ENCODE measurements at places on chromosomes 13 and 19.

DNA sequence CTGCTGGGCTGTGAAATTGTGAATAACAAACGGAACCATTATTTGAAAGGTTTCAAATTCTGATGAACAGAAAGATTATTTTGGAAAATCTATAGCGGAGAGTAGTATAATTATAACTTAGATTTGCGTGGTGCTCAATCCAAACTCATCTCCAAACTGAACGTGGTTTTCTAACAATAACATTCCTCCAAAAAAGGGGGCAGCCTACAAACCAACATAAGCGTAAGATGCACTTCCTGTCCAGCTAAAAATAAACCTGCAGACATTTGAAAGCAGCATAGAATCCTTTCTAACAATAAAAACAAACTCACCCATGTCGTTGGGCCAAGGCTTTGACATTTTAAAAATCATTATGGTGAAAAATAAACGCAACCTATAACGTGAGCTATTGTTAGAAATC lies 178.4 kb downstream of the COL4A1 start:
- DNase-seq = no peak

- no peak for DNase-seq
Observed at GRCh38 chr13:105763851-105764250, 771.6 kb downstream of the EFNB2 start.

- no peak for DNase-seq
Observed at GRCh38 chr13:95552208-95552538, 347 bp upstream of the CLDN10 start.

DNA sequence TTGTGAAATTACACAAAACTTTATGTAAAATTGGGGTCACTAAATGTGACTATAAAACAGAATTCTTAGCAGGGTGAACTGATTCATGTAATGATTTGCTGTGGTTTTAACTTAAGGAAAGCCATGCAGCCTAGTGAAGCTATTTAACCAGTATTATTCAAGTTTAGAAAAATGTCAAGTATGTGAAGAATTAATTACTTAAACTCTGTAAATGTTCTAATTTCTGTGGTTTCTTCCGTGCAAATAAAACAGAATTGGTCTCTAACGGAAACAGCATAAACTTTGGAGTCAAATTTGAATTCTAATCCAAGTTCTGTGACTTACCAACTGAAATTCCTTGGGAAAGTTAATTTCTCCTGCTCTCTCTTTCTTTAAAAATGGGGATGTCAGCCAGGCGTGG lies 13.3 kb downstream of the CDC16 start:
- DNase-seq = no peak

DNA sequence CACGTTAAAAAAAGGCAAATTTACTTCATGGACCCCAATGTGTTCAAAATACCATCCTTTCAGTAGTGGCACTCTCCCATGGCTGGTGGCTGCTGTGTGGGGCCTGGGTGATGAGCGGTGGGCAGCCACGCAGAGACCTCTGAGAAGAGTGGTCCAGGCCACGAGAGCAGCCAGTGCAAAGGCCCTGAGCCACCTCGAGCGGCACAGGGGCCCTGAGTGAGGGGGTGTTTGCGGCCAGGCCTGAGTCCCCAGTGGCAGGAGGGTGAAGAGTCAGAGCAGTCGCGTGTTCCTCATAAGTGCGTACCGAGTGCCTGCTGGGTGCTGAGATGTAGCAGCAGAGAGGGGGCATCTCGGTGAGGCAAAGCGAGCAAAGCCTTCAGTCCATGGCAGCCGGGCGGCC lies 7.0 kb downstream of the ZNF444 start:
- no peak for DNase-seq

DNA sequence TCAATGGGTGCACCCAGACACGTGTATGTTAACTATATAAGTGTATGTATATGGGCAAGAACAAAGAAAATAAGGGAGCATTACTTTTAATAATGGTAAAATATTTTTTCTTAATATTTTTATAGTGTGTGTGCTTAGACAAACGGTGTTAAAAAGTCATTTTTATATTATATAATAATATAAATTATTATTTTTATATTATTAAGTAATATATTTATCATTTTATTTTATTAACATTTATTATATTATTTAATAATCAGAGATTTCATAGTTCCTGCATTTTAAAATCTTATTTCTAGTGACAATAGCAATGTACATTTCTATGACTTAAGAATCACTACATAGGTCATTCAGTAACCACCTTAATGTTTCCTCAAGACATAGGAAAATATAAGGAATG lies 184.4 kb downstream of the SLITRK5 start:
- no peak for DNase-seq

DNA sequence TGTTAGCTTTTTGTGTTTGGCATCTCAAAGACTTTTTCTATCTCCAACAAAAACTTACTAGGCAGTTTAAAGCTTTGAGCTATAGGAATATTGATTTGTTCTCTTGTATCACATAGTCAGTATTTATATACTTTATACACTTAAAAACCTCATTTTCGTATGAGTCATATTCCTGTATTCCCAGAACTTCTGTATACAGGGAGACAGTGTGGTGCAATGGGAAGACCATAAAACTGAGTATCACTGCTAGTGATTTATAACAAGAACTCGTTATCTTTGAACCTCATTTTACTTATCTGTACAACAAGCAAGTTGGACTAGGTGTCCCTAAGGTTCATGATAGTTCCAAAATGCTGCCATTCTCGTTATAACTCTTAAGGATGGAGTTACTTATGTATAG lies 6.3 kb downstream of the GPR180 start:
- DNase-seq = no peak

DNA sequence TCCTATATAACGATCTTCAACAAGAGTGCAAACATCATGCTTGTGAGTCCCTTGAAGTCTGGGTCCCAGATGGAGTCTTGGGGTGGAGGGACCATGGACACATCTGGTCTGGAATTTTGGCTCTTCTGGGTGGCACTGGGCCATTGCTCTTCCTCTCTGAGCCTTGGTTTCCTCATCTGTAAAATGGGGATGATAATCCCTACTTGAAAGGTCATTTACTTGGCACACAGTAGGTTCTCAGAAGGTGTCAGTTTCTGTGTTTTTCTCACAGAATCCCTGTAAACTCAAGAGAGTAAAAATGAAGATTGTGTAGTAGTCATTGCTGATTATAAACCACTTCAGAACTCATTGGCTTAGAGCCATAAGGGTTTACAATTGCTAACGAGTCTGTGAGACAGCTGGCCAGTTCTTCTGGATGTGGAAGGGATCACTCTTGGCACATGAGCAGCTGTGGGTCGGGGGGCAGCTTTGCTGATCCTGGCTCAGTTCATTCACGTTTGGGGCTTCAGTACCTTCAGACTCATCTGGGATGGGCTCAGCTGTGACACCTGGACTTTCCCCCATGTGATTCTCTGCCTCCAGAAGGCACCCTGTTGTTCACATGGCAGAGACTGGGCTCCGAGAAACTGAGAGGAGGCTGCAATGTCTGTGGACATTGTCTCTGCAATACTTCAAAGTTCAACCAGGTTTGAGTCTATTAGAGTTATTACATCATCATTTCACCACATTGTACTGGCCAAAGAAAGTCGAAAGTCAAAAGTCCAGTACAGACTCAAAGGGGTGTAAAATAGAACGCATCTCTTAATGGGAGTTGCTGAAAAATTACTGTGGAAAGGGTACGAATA lies 7.8 kb downstream of the CYP4F12 start:
- no peak for DNase-seq

GRCh38 chr19:14030997-14031718 lies 404 bp upstream of the IL27RA start:
- DNase-seq = no peak
